ENCODE measurements at places on chromosomes 2 and 18.

GRCh38 chr2:152740743-152741328, 22.4 kb downstream of the ARL6IP6 start:
- DNase-seq, result no peak

DNA sequence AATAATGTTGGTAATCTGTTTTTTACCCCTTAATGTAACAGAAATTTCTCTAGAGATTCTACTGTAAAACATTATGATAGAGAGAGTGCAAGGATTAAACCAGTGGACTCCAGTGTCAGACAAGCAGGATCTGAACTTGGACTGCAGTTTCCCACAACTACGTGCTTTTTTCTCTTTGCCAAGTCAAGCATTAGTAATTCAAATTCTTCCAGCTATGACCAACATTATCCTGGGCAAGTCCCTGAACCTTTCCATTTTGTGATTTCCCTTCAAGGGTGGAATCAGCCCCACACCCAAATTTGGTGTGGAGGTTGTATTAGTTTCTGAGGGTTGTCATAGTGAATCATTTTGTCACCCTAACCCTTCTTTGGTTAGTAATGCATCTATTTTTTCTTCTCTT, 482.0 kb downstream of the ZNF516 start:
- no peak for DNase-seq

DNA sequence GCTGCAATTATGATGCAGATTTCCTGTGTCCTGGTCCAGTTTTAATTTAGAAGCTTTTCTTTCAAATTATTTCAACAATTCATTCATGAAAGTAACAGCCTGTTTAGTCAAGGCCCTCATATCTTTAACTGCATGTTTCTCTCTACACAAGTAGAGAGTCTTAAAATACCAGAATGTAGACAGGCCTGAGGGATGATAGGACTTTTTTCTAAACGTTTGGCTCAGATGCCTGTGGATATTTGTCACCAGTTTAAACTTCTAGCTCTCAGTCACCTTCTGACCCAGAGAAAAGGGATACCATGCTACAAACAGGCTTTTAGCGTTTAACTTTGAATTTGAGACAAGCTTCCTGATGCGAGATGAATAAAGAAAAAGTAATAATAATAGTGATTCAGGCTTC, 15.7 kb downstream of the COL5A2 start:
- no peak for DNase-seq

GRCh38 chr2:69026026-69026425, 13.0 kb downstream of the ANTXR1 start:
- no peak for DNase-seq

DNA sequence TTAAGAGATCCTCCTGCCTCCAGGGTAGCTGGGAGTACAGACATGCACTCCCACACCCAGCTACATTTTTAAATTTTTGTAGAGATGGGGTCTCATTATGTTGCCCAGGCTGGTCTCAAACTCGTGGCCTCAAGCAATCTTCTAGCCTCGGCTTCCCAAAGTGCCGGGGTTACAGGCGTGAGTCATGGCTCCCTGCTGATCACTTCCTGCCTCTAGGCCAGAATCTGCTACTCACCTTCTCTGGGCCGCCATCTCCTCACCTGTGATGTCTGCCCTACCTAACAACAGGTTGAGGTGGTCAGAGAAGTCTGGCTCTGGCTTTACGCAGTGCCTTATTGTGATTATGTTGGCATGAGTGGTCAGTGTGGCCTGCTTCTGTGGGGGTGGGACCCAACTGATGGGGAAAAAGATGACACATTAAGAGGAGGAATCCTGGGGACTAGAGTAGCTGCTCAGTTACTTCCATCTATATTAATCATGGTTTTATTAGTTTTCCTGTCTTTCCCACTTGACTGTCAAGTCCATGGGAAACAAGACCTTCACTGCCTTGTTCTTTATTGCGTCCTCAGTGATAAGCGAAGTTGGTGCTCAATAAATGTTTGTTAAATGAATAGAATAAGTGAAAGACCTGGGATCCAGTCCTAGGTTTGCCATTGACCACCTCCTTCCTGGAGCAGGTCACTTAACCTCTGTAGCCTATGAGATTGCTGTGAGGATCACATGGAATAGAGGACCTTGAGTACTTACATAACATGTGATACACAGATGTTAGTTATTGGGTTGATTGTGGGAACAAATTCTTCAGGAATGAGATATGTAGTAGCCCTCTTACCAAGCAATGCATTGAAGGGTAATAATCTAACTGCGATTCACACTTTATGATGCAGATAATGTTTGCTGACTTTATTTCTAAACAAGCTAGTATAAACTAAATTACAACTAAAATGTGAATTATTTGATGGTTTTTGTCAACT, 15.7 kb downstream of the KCTD1 start:
- DNase-seq, result no peak

- no peak for DNase-seq
These were observed 47.0 kb upstream of the SPAG16 start for GRCh38 chr2:213237251-213237650.

DNA sequence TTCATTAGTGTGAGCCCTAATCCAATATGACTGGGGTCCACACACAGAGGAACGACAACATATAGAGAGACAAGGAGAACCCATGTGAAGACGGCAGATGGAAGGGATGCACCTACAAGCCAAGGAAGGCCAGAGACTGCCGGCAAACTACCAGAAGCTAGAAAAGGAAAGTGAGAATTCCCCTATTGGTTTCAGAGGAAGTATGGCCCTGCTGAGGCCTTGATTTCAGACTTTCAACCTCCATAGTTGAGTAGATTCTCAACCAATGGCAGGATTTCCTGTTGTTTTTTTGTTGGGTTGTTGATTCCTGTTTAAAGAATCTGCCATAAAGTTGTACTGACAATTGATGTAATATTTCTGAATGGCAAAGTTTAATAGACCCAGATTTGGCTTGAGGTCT, 241.5 kb downstream of the SATB2 start:
- no peak for DNase-seq

DNA sequence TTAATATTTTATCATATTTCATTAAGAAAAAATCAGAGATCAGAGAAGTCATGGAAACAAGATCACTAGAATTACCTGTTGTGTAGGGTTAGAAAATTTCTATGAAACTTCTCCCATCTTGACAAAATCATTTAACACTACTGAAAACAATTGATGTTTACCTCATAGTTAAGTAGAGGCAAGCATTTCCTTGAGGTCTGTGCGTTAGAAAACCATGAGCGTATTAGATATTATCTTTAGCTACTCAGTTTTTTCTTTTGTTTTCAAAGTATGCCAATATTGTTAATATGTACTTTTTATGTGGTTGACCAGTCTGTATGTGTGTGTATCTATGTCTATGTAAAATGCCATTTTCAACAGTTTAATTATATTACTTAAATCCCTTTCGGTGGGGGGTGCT, 335.7 kb downstream of the PARD3B start:
- DNase-seq, result no peak

- DNase-seq, result no peak
These were observed 752.6 kb upstream of the ID2 start for GRCh38 chr2:7929281-7929680.

- DNase-seq, result no peak
These were observed 18.9 kb upstream of the BAZ2B start for GRCh38 chr2:159635006-159635789.

DNA sequence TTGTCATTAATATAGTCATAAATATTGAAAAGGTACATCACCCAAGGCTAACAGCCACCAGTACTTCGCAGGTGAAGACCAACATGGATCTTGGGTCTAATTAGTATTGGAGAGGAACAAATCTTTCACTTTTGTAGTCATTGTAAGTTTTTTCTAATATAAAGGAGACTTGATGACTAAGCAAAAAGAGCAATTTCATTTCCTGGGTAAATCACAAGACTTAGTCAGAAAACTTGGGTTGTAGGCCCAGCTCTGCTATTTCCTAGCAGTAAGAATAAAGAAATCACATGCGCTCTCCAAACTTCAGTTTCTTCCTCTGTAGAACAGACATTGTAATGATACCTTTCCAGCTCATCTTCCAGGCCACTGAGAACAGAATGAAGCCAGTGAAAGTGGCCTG, 40.9 kb downstream of the NRP2 start:
- DNase-seq, result no peak

GRCh38 chr2:200377355-200378336, 71.2 kb downstream of the SPATS2L start:
- DNase-seq, result no peak

GRCh38 chr2:59342166-59342565, 1101.0 kb upstream of the FANCL start:
- no peak for DNase-seq
